ENCODE measurements at places on chromosomes 5 and 9.

- no peak for DNase-seq
Observed at GRCh38 chr9:125759764-125760129, 12.6 kb downstream of the PBX3 start.

DNA sequence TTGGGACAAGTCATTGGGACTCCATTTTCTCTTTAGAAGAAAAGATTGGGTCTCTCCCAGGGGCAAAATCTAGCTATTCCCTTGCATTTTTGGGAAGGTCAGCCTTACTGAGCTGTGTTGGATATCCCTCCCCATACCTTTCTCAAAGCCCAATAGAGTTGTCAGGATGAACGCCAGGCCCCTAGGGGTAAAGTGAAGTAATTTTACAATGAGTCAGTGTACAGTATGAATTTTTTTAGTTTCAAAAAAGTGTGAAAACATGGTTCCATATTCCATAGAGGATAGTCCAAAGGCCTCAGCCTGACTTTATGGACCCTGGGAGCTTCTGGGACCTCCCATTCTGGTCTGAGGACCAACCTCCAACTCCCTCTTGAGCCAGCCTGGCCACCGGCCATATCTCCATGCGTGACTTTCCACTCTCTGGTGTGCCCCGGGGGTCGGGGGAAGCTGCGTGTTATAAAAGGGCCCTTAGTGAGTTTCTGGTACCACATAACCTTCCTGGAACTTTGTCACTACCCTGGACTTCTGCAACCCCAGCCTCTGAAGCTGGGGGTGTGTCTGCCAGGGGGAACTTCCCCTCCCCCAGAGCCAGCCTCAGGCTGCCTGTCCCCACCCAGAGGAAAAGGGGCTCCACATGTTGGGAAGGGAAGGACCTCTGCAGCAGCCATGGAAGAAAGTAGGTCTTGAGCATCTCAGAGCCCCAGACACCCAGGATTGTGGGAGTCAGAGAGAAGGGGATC lies 52.4 kb upstream of the SYNPO start:
- no peak for DNase-seq

DNA sequence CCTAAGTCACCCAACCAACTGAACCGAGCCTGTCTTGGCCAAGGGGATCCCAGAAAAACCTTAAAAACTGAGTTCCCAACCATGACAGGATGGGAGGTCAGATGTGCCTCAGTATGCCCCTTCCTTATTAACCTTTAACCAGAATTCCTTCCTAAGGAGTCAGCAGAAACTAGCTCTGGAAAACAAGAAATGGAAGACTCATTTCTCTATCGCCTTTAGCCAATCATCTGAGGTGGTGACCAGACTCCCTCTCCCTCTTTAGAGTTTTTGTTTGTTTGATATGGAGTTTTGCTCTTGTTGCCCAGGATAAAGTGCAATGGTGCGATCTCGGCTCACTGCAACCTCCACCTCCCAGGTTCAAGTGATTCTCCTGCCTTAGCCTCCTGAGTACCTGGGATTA lies 37.5 kb downstream of the SLC28A3 start:
- no peak for DNase-seq

GRCh38 chr9:99189887-99190596 lies 31.7 kb downstream of the ALG2 start:
- no peak for DNase-seq

DNA sequence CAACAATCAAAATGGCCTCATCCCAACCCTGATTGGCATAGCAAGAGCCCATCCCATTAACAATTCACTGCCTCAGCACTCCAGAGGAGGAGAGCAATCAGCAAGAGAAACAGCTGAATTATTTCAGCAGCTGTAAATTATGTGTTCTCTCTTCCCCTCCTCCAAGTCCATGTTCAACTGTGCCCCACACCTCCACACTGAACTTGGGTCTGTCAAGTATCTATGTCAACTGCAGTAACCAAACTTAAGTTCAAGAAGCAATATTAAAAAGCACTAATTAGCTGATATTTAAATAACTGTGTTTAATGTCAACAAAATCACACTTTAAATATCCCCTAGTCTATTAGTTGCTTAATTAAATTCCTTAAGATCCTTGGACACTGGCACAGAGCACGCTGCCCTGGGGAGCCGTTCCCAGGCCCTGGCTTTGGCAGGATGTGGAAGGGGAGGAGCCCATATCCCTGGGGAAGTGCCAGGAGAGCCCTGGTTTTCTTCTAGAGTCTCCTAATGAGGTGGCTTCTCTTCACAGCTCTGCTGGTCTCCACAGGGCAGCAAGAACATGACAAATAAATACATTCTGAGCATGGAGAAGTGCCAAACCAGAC lies 50.6 kb downstream of the SIL1 start:
- no peak for DNase-seq

GRCh38 chr5:16656561-16657191 lies 39.9 kb upstream of the RETREG1 start:
- no peak for DNase-seq

GRCh38 chr9:34999576-34999975 lies 10.0 kb downstream of the DNAJB5 start:
- no peak for DNase-seq

GRCh38 chr9:109482391-109482916 lies 15.7 kb downstream of the PTPN3 start:
- no peak for DNase-seq

DNA sequence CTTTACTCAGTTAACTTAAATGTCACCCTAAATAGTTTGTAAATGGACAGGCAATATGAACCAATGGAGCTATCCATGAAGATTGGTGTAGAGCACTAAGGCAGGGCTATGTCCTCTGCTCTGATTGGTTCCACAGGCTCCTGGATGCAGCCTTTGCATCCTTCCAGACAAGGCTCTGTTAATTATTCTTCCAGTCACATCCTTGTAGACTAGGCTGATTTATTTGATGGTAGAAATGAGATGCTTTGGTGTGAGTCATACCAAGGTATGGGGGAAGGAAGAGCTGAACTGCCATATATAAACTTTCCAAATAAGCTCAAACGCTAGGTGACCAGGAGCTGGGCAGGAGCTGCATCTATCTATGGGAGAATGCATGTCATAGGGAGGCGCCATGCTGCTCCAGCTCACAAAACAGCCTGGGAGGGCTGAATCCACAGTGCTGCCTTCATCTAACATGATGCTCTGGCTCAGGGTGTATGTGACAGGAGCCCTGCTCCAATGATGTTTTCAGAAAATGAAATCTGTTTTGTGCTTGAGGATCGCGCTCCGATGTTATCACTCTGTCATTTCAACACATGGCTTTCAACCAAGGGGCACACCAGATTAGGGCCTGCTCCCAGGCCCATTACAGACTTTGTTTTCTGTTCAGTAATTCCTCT lies 818.0 kb upstream of the ZNF608 start:
- DNase-seq: no peak

GRCh38 chr5:103674739-103675138 lies 112.2 kb upstream of the NUDT12 start:
- DNase-seq: no peak

GRCh38 chr5:137034764-137035479 lies 464.2 kb downstream of the SPOCK1 start:
- DNase-seq: no peak

- no peak for DNase-seq
Observed at GRCh38 chr5:103374473-103374963, 116.0 kb downstream of the MACIR start.

- DNase-seq: no peak
Observed at GRCh38 chr9:111736714-111737113, 58.0 kb downstream of the SHOC1 start.

- no peak for DNase-seq
Observed at GRCh38 chr9:90002397-90003271, 397.8 kb downstream of the GADD45G start.

- no peak for DNase-seq
Observed at GRCh38 chr5:163104464-163104863, 332.9 kb upstream of the CCNG1 start.

DNA sequence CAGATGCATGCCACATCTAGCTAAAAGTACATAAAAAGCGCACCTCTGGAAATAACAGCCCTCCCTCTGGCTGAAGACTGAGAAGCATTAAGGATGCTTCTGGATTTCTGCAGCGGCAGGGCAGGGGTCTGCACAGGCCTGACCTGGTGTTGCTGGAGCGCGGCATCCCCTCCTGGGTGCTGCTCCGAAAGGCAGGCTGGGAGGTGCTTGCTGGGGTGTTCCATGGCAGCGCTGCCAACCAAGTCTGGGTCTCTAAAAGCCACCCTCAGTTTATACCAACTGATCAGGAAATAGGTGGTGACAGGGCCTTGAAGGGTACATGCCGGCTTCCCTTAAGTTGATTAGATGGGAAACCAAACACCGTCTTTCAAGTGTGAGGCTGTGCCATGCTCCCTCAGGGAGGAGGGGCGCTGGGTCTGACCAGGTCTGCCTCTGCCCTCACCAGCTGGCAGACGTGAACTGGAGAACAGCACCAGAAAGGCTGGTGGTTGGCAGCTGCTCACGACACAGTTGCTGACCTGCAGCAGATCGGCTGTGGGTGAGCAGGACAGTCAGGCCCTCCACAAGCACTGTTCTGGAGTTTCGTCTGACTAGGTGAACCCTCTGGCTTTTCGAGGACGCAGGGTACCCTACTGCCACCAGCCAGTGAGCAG lies 81.6 kb downstream of the DAP start:
- no peak for DNase-seq

DNA sequence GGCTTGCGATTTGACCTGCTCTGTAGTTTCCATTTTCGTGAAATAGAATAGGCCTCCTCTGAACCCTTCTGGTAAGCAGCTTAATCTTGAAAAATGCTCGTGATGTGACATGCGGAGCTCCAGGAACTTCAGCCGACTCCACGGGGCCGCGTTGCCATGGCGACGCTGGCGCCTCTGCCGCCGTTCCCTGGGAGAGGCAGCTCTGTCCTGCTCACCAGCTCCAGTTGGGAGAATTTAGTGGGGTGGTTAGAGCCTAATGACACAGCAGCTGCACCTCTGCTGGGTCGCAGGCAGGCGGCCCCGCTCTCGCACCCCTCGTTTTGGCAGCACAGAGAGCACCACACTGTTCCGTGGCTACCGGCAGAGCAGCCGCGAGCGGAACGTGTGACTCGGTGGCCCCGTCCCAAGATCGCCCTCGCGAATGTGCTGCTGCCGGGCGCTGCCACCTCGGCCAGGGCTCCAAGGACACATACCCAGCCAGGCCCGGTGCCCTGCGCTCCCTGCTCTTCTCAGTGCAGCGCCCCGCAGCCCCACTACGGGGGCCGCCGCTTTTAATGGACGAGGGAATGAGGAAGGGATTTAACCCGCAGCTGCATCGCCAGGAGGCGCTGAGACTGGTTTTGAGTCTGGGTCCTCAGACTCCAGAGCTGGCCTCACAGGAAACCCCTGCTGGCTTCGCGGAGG lies 131.2 kb upstream of the LMX1B start:
- DNase-seq: no peak

- no peak for DNase-seq
Observed at GRCh38 chr9:11063263-11063662, 450.5 kb upstream of the PTPRD start.

DNA sequence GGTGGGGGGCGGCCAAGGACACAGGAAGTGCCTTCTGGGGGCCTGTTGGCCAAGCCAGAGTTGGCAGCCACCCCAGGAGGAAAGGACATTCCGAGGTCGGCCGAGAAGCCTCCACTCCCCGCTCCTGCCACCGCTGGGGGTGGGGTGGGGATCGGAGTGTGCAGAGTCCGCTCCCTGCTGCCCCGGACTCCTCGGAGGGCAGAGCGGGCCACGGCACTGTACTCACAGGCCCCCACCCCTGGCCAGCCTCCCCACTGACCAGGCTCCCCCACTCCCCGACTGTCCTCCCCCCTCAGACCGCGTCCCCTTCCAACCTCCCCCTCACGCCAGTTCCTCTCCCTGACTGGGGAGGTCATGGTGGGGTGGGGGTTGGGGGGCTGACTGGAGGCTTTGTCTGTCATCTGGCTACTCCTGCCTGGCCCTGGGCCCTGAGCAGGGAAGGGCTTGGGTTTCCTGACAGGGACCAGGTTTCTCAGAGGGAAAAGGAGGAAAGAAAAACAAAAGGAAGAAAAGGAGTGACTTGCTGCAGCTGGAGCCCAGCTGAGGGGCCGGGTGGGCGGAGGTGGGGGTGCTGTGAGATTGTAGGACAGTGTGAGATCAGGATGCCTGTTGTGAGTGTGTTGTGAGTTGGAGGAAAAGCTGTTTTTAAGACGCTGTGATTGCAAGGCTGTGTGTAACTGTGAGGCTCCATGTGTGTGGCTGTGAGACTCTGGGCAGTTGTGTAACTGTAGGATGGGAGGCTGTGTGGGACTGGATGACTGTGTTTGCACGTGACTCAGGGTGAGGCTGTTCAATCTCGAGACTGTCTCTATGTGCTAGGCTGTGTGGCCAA lies 29.7 kb downstream of the CNTFR start:
- no peak for DNase-seq

- no peak for DNase-seq
Observed at GRCh38 chr5:538271-538771, 14.1 kb upstream of the SLC9A3 start.

DNA sequence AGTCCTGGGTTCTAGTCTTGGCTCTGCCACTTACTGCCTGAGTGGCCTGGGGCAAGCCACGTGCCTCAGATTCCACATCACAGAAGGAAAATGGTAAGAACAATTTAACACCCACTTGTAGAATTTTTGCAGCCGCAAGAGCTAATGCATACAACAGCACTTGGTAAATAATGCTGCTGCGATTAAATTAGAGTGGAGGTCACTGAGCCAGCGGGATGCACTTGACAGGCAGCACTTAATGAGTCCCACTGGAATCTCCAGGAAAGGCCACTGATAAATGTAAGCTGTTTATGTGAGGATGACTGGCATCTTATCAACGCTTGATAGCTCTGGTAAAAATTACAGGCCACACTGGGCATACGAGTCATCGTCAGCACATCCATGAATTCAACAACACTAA lies 59.4 kb upstream of the UBTD2 start:
- DNase-seq: no peak

GRCh38 chr5:160458806-160459800 lies 37.4 kb downstream of the PTTG1 start:
- DNase-seq: no peak

- no peak for DNase-seq
Observed at GRCh38 chr9:20504930-20505329, 117.4 kb downstream of the MLLT3 start.

- no peak for DNase-seq
Observed at GRCh38 chr9:138003485-138004190, 126.1 kb downstream of the CACNA1B start.

GRCh38 chr9:109775516-109775915 lies 4.5 kb upstream of the PALM2AKAP2 start:
- DNase-seq: no peak

Data from stimulated activated CD8-positive, alpha-beta memory T cell treated with anti-CD3 and anti-CD28 coated beads, Interleukin-7, amount 100 ng/mL, for 1 hour (primary cell).